ENCODE measurements at places on chromosomes 5 and 9.

DNA sequence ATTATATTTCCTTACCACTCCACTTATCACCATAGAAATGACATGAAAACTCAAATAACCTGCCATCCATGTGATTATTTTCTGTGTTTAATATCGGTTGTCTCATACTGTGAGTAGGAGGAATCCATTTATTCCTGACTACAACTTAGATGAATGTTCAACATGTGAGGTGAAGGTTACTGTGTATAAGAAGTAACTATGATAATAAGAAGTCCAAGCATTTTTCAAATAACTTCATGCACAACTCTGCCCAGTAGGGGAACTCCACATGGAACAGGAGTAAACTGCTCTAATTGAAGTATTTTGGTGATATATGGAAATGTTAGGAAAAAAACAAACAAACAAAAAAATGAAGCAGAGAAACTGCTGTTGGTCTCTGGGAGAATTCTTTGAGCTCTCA lies 447.5 kb upstream of the GRIN3A start:
- no peak for DNase-seq

GRCh38 chr5:115325296-115325959 lies 29.0 kb upstream of the CCDC112 start:
- DNase-seq, result no peak

DNA sequence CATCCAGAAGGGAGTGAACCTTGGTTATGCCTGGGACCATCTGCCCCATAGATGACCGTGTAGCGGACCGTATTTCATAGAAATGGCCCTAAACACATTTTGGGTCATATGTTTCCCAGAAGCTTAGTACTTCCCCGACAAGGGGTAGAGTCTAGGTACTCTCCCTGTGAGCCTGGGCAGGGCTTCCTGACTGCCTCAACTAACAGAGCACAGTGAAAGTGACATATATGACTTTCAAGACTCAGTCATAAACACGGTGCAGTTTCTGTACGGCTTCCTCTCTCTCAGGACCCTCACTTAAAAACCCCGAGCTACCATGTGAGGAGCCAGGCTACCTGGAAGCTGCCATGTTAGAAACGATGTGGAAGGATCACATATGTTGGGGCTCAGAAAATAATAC lies 20.9 kb downstream of the C9orf57 start:
- no peak for DNase-seq

DNA sequence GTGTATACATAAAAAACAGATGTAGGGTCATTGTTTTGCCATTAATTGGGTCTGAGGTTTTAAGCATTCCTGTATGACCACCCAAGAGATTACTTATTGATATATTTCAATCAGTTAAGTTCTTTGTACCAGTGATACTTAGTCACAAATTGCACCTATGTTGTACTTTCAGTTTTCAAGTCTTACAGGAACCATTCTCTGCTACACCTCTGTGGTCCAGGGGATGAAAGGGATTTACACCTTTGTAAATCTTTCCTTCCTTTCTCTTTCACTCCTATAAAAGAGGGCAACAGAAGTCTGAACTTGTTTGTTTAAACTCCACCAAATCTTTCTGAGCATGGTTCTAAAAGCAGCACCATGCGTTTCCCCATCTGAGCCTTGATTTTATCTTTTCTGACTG lies 86.1 kb downstream of the DEPDC1B start:
- no peak for DNase-seq

DNA sequence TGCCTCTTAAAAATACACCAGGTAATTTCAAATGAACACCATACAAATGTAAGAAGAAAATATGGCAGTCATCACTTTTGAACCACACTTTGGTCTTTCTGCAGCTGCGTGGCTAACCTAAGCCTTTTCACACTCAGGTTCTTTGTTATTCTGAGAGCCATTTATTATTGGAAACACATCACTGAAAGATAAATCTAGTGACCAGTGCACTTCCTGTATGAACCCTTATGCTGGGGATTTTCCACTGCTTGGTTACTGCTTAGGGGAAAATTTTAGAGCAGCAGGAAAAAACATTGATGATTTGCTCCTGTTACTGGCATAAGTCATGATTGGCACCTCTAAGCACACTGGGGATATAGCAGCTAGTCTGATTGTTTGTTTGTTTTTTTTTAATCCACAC lies 58.6 kb upstream of the RANBP3L start:
- DNase-seq, result no peak

GRCh38 chr9:92360083-92360482 lies 34.3 kb downstream of the CENPP start:
- DNase-seq, result no peak

- peak; percentile 67 for DNase-seq
Observed at GRCh38 chr9:119375892-119376291, 6.7 kb upstream of the BRINP1 start.

DNA sequence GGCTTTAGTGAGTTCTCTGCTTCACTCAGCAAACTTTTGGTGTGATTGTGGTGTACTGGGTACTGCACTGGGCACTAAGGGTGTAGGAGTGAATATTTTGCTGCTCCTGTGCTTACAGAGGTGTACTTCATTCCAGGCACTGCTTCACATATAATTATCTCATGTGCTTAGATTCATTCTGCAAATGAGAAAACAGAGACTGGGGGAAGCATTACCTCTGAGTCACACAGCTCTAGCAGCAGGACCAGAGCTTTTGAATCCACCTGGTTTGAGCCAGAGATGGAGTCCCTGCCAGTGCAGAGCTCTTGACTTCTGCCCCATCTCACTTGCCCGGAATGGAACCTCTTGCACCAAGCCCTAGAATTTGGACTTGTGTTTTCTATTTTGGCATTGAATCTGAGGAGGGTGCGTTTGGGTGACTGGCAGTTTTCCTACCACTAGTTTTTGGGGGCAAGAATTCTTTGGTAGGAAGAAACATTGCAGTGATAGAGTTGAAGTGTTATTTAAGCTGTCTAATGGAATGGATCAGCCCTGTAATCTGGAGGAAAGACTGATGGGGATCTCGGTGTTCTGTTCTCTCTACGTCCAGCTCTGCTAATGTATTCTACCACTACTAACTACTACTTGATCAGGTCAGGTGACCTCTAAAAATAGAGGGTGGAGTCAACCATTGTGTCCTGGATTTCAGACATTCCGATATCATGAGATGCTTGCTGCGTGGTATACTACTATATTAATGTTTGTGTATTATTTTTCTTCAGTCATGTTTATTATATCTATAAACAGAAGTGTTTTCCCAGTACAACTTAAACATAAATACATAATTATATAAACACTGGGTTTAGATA lies 2.5 kb downstream of the ARHGAP26 start:
- DNase-seq, result no peak

DNA sequence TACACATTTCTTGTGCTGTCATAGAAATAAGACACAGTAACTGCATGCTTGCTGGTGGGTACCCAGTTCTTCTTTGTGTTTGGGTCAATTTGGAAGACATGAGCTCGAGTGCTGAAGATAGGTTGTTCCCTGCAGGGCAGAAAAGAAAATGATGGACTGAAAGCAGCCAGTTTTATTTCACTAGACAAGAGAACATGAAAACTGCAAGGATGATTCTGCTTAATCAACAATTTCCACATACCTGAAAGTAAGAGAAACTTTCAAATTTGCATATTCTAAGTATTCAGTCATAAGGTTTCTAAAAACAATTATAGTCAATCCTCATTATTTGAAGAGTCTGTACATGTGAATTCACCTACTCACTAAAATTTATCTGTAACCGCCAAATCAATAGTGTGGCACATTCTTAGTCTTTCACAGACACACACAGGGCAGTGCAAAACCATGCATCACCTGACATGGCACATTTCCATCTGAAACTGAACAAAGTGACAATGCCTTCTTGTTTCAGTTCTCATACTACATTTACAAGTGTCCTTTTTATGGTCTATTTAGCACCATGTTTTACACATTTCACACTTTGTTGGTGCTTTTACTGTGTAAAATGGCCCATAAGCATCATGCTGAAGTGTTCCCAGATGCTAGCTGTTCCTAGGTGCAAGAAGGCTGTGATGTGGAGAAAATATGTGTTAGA lies 56.9 kb downstream of the HOMER1 start:
- DNase-seq, result no peak

DNA sequence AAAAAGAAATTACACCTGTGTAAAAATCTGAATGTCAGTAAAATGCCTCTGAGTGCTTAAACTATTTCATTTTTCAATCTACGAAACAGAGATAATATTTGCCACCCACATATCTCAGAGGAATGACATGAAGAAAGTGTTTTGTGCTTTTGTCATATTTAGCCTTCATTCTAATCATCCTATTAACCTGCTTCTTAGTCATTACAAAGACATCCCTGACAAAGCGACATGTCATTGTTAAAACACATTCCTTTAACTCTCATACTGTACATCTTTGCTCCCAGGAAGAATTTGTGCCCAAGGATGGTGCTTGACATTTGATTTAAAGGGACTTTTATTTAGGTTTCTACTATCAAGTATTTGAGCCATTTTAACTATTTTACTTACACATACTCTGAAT lies 275.9 kb downstream of the DMRTA1 start:
- no peak for DNase-seq

- no peak for DNase-seq
Observed at GRCh38 chr9:16524078-16524477, 346.4 kb downstream of the BNC2 start.

DNA sequence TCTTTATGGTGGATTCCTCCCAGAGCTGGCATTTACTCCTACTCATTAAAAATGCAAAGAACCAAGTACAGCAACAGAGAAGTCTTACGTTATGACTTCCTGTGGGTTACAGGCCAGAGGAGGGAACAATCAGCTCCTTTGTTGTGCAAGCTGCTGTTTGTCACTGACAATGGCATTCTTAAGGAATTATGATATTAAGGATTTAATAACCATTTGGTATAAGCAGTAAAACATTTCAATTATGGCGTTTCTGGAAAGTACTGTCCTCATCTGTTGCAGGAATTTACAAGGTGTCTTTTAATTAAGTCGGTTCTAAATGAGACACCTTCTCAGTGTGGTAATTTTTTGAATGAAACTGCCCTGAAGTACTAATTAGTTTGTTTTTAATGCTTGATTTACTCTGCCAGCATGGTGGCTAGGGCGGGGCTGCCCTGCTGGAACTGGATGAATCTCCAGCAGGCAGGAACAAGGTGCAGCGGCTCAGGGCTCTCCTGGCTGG lies 49.1 kb upstream of the VDAC1 start:
- DNase-seq, result no peak

DNA sequence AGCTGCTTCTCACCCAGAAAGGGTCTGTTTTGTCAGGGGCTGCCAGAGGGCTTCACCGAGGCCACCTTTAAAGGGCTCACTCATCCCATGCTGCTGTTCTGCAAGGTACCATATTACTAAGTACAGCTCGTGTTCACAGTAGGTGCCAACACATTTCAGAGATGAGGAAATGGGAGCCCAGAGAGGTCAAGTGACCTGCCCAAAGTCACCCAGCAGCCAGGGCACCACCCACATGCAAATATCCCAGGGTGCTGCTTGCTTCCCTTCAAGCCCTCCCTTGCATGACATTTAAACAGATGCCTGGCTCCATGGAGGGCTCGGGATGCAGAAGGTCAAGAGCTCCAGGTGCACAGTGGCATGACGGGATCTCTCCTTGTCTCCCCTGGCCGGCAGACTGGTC lies 123.5 kb upstream of the SARDH start:
- no peak for DNase-seq

GRCh38 chr9:131087354-131087893 lies 8.9 kb upstream of the AIF1L start:
- no peak for DNase-seq

GRCh38 chr5:36724467-36725332 lies 118.3 kb downstream of the SLC1A3 start:
- no peak for DNase-seq

- no peak for DNase-seq
Observed at GRCh38 chr5:15821506-15821905, 321.5 kb downstream of the FBXL7 start.

DNA sequence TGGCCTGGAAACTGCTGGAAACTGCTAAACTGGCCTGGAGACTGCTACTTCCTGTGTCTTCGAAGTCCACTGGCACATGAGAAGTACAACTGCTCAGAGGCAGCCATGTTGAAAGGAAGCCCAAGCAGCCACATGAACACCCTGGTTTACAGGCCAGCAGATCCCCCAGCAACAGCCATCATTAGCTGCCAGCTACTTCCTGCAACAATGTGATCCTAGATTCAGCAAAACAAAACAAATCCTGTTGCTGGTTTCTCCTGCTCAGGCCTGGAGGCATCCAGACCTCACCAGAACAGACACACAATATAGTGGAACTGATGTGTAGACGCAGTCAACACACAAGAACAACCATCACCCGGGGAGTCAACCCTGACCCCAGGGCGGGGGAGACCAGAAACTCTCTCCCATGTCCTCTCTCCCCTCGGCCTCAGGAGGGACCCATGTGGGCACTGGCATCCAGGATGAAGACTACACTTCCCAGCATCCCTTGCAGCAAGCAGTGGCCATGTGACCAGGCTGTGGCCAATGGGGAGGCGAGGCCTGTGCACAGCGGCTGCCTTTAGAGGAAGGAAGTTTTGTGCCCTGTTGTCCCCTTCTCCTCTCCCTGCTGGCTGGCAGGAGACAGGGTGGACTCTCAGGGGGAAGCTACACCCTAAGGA lies 9.2 kb upstream of the LCN15 start:
- peak; percentile 33 for DNase-seq

DNA sequence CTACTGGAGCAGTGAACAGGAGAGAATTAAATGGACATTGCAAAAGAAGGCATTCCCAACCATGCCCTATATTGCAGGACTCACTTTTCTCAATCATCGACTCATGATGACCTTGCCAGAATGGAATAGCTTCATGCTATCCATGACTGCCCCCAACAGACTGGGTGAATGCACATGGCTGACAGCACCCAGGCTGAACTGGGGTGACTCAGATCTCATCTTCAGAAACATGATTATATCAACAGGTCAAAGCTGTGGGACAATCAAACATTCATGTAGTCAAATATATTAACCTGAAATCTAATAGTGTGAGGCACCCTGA lies 34.7 kb upstream of the MIER3 start:
- DNase-seq, result no peak

GRCh38 chr9:98568234-98568908 lies 140.4 kb downstream of the GABBR2 start:
- DNase-seq, result no peak

DNA sequence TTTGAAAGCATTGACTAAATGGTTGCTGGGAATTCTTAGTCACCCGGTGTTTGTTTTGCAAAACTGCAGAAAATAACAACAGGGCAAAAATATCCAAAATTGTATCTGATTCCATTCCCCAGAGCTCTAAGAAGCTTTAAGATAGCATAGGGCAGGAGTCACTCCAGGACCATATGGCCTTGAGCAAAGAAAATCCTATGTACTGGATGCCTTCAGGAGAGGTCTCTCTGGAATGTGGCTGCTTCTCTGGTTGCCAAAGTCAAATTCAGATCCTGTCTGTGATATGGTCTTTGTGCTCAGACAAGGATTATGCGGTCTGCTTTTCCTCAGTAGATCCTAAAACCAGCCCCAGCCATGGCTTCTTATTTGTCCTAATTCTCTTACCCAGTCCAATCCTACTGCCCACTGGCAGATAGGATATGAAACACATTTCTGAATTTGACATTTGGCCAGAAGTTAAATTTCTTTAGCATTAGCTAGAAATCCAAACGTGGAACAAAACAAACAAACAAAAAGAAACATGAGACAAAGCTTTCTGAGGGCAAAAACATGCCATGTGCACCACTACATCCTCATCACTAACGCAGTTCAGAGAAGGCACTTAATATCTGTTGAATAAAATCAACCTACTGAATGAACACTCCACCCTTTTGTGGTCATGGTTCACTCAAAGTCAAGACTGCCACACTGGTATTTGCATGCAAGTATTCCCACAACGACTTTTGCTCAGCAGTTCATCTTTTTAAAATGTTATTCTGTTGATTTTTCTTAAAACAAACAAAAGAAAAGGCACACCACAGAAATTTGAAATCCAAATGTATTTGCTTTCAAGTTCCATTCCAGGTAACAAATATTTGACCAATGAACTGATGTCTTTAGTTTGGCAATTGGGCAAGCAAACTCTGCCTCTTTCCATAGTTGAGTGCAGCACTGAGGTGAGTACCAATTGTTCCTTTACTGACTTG lies 165.7 kb downstream of the TRPM6 start:
- DNase-seq, result no peak

All from endothelial cell (in vitro differentiated cells).